ENCODE measurements at places on chromosomes 1 and 21. TPM values are rescaled to one million over a fixed set of nuclear protein-coding genes. Genes with fewer than 3 reads are reported as not detected.

DEPDC1 gene
- 1.4 TPM for total RNA-seq

OLFML3 gene
- total RNA-seq, result 5.3 TPM

AMY1B gene
- total RNA-seq, result not detected

KRTAP19-3 gene
- total RNA-seq, result not detected

VHLL gene
- not detected for total RNA-seq

SH2D5 gene
- not detected for total RNA-seq

- no peak for DNase-seq
Observed at GRCh38 chr21:38965910-38966504, 160.3 kb downstream of the ETS2 start.

DNA sequence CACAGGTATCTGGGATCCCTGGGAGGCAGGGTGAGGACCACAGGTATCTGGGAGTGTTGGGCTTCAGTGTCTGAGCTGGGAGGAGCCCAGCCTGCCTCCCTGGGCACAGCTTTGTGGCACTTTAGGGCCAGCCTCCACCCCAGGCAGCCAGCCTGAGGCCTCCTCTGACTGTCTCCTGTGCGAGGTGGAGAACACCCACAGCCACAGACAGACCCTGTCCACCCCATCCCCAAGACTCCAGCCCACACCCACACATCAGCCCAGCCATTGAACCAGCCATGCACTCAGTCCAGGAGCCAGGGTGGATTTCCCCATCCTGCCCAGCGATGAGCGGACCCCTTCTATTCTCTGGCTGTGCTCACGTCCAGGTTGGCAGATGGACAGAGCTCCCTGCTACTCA, 21.8 kb upstream of the TNFRSF1B start:
- no peak for DNase-seq

DNA sequence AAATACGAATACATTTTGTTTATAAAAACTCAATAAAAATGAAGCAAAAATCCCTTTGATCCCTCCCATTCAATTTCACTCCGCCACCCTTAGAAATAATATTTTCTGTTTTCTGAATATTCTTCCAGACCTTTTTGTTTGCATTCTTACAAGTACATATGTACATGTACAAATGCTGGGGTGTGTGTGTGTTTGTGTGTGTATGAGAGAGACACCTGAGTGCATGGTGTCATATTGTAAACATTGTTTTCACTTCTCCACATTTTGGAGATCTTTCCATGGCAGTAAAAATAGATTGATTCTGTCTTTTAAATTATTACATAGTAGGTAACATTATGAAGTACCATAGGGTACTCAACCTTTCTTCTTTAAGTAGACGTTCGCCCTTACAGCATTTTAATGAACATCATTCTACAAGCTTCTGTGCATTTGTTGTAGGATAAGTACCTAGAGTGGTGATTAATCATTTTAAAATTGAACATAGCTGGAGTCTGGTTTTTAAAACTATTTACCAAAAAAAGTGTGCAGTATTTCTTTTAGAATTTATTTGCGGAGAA, 1.3 kb upstream of the MPC2 start:
- no peak for DNase-seq

DNA sequence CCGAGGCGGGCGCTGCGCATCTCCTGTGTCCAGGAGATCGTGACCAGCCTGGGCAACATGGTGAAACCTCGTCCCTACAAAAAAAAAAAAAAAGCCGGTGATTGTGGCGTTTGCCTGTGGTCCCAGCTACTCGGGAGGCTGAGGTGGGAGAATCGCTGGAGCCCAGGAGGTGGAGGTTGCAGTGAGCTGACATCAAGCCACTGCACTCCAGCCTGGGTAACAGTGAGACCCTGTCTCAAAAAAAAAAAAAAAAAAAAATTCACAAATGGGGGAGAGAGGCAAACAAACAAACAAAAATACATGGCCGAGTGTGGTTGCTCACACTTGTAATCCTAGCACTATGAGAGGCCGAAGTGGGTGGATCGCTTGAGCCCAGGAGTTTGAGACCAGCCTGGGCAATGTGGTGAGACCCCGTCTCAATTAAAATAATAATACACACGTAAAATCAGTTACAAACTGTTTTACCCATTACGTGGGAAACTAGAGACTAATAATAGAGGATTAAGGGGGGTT, 758 bp downstream of the TATDN3 start:
- DNase-seq, result no peak

GRCh38 chr1:87225171-87225570, 103.5 kb upstream of the LMO4 start:
- no peak for DNase-seq

- DNase-seq, result no peak
Observed at GRCh38 chr1:211329764-211330201, 3.1 kb downstream of the TRAF5 start.

DNA sequence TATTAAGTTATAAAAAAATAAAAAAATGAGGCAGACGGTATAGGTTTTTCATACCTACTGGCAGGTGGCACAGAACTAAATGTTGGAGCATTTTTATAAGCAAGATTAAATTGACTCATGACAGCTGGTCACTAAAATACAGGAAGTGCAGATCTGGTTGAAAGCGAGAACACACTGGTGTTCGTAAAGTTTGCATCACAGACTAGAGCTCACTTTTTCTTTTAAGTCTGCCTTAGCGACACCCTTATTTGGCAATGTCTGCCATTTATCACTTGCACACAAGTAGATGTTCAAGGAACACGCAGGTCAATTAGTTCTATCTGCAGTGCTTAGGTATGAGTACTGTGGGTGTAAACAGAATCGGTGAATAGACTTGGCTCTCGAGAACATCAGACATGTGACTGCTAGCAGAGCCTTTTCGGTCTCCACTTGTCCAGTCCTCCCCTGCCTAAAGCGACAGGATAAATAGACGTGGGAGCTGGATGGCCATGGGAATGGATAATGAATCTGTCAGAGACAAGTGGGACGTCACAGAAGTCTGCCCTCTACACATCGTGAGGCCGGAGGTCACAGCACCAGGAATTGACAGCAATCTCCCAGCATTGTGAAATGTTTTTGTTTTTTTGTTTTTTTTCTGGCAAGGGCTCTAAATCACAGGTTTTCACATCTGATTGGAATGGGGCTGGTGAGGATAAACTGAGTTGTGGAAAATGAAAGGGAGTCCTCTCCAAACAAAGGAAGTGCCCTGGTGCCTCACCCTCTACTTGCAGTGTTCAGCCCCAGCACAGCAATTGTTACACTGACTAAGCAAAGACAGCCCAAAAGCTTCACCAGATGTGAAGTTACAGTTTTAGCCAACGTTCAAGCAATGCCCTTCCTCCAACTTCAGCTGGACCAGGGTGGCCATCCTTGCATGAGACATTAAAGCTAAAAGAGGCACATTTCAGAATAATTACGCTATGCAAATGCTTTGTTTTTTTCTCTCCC, 248.9 kb downstream of the NTNG1 start:
- no peak for DNase-seq

DNA sequence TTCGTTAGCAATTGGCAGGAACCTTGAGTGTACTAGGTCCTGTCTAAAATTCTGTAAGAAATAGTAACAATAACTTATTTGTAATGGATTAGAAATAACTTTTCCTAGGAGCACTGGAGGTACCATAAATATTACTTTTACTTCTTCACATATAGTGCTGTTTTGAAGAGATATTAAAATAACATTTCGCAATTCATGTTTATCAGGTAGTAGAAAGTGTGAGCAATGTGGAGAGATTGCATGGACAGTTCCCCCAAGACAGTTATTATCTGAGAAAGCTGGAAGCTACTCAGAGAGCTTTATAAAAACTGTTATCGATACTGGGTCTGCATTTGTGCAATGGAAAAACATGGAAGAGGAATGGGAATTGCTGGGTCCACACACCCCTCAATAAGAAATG, 128.5 kb upstream of the KIF26B start:
- DNase-seq, result no peak

GRCh38 chr1:102191723-102192122, 195.0 kb upstream of the OLFM3 start:
- peak; percentile 8 for DNase-seq

GRCh38 chr1:2504225-2504948, 22.0 kb downstream of the PANK4 start:
- DNase-seq, result no peak
